ENCODE measurements at places on chromosomes 12 and 14.

- DNase-seq, result no peak
Observed at GRCh38 chr12:25074954-25075353, 120.0 kb downstream of the DNAI7 start.

GRCh38 chr12:82877963-82878362 is 191.3 kb downstream of the TMTC2 start:
- DNase-seq, result no peak

- DNase-seq, result no peak
Observed at GRCh38 chr12:12138203-12139154, 67.7 kb downstream of the BCL2L14 start.

- DNase-seq, result peak; percentile 46
Observed at GRCh38 chr14:20631880-20632389, 9.6 kb downstream of the OR6S1 start.

DNA sequence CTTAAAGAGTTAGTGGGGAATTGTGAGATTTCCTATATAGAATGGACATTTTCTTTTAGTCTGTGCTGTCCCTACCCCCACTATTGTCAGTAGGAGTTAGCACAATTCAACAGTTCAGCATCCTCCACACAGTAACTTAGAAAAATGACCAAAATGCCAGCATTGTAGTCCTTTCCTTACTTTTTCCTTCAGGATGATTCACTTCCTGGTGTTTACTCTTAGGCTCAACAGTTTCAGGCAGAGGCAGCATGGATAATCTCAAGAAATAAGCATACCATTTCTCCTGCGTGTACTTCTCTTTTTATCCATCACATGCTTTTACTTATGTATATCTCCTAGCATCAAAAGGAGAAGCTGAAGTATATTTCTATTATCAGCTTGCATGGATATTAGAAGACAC is 683.4 kb downstream of the SLC16A7 start:
- DNase-seq, result no peak

DNA sequence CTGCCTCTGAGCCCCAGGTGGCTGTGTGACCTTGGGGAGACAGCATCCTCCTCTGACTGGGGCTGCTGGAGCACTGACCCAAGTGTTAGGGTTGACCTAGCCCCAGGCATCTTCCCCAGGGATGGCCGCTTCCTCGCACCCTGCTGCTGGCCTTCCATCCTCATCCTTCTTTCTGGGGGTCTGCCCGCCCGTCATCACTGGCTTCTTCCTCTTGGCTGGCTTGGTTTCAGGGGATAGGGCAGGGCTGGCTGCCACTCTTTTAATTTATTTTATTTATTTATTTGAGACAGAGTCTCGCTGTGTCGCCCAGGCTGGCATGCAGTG is 3.5 kb downstream of the TEDC1 start:
- DNase-seq, result no peak

DNA sequence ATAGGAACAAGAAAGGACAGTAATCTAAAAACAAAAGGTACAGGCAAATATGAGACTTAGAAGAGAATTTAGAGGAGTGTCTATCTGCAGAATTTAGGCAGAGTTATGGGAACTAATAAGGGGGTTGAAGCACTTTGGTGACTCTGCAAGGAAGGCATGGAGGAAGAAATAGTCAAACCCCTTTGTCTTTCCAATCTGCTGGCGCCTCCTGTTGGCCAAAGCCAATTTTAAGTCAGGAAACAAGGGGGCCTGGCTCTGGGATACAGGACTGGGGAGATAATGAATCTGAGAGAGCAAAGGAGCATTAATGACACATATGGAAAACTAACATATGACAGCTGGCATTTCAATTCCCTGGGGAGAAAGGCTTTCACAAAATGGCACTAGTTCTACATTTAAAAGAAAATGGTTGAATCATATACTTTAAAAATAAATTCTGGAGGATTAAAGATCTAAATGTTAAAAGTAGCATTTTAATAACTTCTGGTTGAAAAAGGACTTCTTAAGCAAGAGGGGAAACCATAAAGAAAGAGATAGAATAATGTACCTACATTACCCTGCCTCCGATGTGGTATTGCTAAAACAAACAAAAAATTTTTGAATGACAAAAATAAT is 48.5 kb upstream of the CSRP2 start:
- DNase-seq, result no peak

DNA sequence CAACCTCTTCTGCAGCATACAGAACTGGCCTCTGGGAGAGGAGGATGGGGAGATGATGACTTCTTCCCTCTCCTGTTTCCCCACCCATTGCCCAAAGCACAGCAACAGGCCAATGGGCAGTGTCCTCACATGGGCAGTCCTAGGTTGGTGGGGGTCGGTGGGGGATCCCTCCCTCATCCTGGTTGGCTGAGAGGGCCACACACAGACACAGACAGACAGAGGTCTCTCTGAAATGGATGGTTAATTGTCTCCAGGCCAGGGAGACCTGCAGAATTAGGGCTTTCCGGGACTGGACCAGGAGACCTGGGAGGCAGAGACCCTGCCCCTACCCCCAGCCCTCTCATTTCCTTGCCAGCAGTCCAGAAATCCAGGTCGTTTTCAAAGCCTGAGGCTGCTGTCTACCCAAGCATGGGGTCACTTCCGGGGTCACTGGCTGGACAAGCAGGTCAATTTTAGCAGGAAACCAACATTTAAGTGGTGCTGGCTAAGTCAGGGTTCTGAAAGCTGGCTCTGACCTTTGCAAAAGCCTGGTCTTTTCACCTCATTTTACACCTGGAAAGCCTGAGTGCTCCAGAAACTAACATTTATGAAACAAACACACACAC is 48.6 kb upstream of the TBX3 start:
- DNase-seq, result no peak

DNA sequence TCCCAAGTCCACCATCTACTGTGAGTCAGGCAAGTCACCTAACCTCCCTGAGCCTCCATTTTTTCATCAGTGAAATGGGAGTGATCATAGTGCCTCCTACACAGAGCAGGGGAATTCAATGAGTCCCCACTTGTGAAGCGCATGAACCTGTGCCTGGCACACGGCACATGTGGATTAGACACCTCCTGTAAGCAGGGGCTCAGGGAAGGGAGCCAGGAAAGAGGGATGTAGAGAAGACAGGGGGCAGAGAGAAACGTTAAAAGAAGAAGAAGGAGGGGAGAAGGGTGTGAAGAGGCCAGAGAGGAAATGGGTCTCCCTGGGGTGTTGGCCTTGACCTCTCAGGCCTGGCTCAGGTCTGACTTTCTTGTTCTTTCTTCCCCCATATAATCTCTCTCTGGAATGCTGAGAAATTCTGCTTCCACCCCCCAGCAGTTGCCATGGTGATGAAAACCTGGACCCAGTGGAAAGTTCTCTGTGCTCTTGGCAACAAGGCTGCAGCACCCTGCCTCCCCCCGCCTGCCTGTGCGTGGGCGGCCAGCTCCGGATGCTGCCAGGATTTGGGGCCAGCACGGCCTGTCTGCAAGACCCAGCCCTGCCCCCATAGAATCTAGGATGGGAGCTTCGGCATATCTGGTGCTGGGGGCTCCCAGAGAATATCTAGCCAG is 94.5 kb downstream of the CALM1 start:
- DNase-seq, result no peak

- no peak for DNase-seq
Observed at GRCh38 chr12:93784339-93785086, 107.3 kb downstream of the CRADD start.

- no peak for DNase-seq
Observed at GRCh38 chr12:120750806-120751205, 25.2 kb downstream of the ACADS start.

DNA sequence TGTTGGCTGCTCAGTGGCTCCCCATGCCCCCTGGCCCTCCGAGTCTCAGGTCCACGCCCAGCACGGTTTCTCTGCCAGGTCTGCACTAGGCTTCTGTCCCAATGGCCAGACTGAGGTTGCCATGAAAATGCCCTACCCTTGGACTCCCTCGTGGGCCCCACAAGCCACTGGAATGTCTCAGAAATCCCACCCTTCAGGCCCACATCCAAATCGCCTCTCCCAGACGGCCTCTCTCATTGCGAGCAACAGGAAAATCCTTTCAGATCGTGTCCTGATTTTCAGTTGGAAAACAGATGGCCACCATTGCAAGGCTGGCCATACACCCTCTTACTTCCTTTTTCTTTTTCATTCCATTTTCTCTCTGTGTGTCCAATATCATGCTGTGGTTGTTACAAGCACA is 77.3 kb downstream of the IRF2BPL start:
- no peak for DNase-seq

DNA sequence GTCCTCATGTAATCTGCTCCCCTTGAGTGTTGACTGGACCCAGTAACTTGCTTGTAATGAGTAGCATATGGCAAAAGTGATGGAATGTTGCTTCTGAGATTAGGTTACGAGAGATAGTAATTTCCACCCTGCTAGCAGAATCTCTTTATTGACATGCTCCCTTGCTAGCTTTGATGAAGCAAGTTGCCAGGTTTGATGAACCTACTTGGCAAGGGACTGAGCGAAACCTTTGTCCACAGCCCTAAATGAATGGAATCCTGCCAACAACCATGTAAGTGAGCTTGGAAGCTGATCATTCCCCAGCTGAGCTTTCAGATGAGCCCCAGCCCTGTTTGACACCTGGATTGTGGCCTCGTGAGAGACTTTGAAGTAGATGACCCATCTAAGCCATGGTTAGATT is 120.8 kb upstream of the PLXNC1 start:
- DNase-seq, result no peak

DNA sequence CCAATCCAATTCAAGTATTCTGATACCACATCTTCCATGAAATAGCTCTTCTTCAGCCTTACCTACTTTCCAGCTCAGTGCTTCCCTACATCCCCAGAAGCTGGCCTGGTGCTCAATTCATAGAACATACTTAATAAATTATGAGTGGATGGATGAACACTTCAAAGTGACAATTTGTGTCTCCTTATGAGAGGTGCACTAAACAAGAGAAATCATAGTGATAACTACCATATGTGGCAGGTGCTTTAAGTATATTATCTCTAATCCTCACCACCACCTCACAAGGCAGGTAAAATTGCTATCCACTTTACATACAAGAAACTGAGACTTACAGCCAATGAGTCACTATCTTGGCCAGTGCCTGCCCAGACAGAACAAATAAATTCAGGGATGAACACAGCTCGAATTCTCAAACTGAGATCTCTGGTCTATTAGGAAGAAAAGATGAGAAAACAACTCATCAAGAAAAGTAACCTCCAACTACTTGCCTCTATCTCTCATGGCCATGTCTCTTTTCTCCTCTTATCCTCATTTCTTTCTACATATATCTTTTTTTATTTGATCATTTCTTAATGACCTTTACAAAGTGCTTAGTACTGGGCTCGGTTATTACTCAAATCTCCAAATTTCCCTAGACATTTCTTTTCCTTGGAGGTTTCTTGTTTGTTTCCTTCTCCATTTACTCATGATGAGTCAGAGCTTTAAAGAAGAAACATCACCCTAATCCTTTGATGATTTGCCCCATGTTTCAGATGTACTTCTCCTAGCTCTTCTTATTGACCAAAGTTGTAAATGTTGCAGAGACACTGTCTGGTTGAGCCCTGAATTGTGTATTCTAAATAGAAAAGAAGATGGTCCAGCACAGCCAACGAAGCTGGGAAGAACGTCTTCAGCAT is 161.5 kb downstream of the RPS29 start:
- DNase-seq, result no peak

DNA sequence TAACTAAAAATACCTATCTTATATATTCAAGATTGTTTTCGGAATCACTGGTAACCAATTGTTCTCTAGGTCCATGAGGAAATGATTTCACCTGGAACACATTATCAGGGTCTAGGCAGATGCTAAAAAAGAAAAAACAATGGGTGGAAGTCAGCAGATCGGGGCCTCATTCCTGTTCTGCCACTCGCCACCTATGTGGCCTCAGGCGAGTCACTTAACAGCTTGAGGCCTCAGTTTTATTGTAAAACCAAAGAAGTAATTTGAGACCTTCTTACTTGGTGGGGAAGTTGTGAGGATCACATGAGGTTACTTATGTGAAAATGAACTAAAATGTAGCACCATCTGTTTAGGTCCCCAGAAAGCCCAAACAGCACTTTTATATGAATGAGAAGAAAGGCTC is 6.2 kb upstream of the RNASE10 start:
- no peak for DNase-seq

GRCh38 chr12:46771268-46771827 is 54.4 kb downstream of the SLC38A4 start:
- no peak for DNase-seq

DNA sequence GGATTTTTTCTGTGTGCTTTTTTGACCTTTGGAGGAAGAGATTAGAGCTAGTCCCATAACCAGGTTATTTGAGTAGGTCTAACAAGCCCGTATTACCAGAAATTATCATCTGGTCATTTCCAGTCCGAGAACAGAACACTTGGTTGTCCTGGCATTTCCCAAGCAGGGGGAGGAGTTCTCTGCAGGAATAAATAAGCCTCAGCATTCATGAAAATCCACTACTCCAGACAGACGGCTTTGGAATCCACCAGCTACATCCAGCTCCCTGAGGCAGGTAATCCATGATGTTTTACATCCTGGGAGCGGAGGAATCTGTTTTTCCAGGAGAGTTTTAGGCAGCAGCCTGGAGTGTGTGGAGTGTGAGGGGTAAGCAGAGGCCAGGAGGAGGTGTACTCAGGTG is at the start of gene SERPINA3:
Gene SERPINA3, plus strand, starts transcription at position 218 of the 400 bp plus-strand sequence. CDS start 2,051 bp downstream, outside the sequence.
- no peak for DNase-seq

GRCh38 chr12:51378749-51379148 is 12.5 kb downstream of the GALNT6 start:
- DNase-seq, result no peak

DNA sequence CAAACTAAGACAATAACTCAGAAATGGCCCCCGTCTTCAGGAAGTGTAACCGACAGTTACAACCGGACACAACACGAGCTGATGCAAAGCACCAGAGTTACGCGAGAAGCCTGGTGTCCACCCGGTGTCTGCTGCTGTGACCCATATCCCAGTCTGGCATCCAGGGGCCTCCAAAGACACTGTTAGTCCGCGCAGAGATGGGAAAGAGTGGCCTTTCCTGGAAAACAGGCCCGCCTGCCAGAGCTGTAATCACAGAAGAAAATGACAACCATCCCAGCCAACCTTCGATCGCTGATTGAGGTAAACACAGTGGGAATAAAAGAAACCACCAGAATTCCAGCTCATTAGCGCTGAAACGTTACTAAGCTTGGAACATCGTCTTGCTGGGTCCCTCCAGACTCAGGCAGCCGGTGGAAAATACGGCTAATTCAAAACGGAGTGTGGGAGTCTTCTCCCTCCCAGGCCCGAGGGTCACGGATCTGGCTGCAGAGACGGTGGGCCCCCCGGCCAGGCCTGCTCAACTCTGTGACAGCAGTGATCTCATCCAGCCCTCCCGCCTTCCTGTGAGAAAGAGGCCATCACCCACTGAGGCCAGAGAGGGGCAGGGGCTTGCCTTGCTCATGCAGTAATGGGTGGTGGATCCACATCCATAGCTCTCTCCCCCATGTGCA is 273.9 kb upstream of the RTL1 start:
- DNase-seq, result peak; percentile 55

- DNase-seq, result no peak
Observed at GRCh38 chr12:78236264-78236663, 405.6 kb downstream of the NAV3 start.

GRCh38 chr14:64983439-64984310 is 3.0 kb upstream of the FNTB start:
- DNase-seq, result peak; percentile 58

DNA sequence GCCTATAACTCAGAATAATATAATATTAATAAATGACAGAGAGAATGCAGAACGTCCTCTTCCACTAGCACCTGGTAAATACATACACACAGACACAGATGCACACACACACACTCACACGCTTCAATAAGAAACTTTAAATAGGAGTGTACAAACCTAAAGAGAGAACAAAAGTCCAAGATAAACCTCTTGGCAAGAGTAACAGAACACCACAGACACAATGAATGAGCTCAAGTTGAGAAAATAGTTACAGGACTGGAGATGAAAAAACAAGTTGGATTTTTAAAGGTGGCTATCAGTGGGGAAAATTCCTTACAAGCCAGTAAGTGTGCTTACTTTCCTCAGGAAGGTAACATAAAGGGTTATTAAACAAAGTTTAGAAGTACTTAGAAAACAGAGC is 35.2 kb downstream of the CRY1 start:
- no peak for DNase-seq
